ENCODE measurements at places on chromosomes 3 and 15.

- no peak for DNase-seq
These were observed 181.7 kb downstream of the TPRG1 start for GRCh38 chr3:189353318-189353965.

DNA sequence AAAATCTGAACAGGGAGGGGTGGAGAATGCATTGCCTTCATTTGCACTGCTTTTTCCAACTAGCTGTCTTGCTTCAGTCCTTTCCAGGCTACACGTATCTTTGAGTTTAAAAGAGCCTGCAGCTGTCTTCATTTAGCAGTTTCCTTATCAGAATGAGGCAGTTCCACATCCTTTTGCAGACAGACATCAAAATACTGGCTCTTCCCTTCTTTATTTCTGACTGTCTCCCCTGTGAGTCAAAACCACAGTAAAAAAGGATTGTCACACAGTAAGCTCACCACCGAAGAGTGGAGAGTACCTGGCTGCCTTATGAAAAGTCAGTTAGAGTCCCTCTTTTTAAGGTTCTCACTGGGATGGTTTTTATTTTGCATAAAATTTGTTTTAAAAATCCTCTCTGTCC is 205.5 kb upstream of the CD96 start:
- peak; percentile 27 for DNase-seq

- DNase-seq, result no peak
These were observed 691.2 kb downstream of the TBL1XR1 start for GRCh38 chr3:176505878-176506621.

- no peak for DNase-seq
These were observed 76.9 kb upstream of the EIF1B start for GRCh38 chr3:40232626-40233025.

DNA sequence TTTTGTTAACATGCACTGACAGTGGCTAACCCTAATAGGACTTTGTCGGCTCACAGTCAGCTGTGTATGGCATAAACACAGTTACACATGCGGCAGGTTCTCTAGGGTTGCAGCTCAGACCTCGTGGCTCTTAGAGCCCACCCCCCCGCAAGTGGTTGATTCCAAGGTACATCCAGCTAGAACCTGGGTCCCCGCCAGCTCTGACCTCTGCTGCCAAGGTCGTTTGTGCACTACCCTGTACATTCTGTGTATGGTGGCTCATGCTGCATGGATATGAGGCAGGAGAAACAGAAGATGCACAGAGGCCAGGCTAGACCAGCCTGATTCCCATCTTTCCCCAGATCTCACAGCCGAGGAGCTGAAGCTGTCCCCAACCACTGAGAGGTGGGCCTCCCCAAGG is 25.9 kb downstream of the PRR20G start:
- DNase-seq, result no peak

DNA sequence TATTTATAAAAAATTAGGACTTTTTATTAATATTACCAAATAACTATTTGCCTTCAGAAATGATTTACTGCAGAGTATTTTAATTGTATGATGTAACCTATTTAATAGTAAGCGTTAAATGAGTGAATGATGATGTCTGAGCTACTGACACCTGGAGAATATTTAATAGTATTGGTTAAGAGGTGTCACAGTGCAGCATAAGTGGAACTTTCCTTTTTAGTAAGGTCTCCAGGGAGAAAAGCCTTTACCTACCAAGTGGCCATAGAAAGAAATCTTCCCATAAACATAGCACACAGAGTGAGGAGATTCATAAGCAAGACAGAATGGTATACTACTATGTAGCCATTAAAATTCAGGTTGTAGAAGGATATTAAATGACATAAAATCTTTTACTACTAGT is 441.7 kb downstream of the TBL1XR1 start:
- DNase-seq, result no peak

DNA sequence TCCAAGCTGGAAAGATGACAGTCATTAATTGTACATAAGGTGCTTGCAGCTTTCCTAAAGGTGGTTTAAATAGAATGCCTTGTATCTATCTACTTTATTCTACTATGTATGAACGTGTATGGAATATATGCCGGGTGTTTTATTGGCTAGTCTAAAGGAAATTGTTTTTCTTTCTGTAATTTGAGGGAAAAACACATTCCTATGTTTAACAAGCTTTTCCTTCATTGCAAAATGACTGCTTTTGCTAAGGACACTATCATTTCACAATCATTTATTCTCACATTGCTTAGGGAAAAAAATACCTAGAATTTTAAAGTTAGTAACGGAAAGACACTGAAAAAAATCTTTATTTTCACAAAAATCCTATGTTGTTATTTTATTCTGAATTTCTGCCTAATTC is 141.7 kb downstream of the WDR76 start:
- no peak for DNase-seq

- no peak for DNase-seq
These were observed 52.4 kb downstream of the EEFSEC start for GRCh38 chr3:128205558-128206145.

DNA sequence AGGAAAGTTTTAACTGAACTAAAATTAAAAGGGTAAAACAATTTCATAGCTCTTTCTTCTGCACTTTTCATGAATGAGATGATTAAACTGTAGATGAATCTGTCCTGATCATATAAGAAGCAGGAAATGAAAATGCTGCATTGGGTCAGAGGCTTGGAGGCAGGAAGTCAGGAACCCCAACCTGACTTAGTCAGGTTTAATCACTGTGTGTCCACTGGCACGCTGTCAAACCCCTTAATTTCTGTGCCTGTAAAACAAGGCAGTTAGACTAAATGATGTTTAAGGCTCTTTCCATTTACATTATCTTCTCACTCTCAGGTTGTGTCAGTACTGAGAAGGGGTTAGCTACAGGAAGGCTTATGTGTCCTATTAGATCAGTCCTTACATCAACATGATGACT is 193.3 kb upstream of the TTC14 start:
- DNase-seq, result peak; percentile 50

- no peak for DNase-seq
These were observed 7.7 kb downstream of the NCKIPSD start for GRCh38 chr3:48678056-48678455.

DNA sequence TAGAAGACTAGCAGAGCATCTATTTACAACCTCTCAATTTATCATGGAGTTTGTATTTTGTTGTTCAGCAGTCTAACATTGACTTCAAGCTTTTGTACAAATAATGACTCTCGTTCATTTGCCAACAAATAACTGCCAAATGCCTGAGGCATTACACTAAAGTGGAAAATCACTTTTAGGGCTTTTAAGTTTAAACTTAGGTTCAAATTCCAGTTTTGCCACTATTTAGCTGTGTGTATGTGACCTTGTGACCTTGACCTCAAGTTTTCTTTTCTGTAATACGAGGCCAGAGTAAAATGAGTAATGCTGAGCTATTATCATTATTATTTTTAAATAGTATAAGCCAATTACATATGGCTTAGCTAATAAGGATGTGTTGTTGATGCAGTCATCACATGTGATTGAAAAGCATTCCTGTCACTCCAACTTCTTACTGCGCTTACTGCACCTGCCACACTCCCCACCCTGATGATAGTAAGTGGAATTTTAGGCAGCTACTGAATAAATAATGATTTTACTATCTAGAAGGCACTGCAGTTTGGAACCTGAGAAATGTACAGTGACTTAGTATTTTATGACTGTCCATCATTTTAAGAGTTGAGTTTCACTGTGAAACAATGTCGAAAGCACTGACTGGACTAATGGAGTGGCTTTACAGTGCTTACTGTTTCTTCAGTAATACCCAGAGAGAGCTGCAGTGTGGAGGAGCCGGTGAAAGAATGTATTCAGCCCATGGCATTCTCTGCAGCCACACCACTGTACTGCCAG is 16.3 kb downstream of the ARL8B start:
- no peak for DNase-seq

GRCh38 chr3:61927332-61927731 is 366.0 kb downstream of the PTPRG start:
- peak; percentile 66 for DNase-seq

DNA sequence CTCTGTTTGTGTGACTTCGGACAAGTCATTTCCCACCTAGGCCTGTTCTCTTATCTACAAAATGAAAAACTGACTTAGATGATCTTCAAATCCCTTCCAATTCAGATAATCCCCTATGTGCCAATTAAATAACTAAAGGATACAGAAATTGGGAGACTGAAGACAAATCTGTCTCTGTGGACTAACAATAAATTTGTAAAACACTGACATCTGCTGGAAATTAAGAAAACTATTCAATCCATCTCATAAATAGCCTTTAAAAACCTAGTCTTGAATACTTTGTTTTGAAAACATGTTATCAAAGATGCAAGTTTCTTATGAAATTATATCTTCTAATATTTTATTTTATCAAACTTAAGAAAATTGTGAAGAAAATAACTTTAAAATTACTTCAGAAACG is 38.3 kb downstream of the MTHFS start:
- peak; percentile 13 for DNase-seq

DNA sequence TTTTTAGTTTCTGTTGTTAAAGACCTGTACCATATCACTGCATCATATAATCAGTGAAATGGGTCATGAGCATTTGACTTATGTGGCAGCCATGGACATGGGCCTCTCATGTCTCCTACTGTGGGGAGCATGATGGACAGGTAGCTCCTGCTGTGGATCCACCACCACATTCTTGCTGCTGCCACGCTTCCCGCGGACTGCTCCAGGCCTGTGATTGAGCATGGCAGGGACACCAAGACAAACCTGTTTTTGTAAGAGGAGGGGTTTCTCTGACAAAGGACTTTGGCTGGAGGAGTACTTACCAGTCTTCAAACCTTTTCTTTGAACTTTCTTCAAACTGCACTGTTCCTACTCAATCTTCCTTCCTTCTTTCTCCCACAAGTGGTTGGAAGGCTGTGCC is 17.9 kb upstream of the P2RY14 start:
- no peak for DNase-seq

DNA sequence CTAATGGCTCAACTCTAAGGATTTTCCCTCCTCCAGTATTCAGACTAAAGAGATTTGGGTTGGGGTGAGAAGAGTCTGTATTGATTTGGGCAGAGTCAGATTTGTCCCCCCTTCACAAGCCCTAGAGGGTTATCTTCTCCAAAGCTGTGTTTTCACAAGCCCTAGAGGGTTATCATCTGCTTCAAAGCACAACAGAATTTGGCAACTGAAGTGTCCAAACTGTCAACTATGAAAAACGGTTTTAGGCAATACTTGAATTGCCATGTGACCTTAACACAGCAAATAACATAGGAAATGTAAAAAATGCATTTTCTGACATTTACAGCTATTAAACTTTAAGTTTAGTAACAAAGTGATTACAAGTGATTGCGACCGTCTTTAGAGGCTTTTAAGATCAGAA is 119.9 kb downstream of the IMPG2 start:
- DNase-seq, result no peak

DNA sequence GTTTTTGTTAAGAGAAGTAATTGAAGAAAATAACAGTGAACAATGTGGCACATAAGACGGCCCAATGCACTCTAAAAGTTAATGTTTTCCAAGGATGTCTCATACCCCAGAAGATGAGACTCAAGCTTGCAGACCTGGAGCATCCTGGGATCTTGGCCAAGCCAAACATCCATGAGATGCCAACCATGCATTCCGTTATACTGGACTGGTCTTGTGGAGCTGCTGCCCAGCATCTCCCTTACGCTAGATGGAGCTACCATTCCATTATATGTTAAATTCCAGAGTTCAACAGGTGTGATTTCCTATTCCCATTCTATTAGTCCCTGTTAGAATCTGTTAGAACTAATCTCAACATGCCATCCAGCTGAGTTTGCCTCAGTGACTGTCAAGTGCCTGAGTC is 181.8 kb downstream of the PDCD6IP start:
- DNase-seq, result peak; percentile 92

- peak; percentile 81 for DNase-seq
These were observed 212.4 kb downstream of the OPA1 start for GRCh38 chr3:193805448-193805847.

- peak; percentile 4 for DNase-seq
These were observed 11.3 kb upstream of the XRN1 start for GRCh38 chr3:142459096-142459495.

DNA sequence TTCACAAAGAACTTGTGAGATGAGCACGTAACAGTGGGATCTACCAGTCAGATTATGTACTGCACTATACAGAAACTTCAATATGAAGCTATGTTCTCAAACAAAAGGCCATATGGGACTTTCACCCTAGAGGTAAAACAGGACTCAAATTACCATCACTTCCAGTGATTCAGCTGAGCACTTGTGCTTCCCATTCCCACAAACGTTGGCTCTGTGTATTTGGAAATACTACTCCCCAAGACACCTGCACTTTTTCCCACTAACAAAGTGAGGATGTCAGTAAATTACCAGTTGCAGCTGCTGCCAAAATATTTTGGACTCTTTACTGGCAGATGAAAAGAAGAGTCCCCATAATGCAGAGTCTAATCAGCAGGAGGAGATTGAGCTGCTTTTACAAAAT is 1570.1 kb downstream of the SI start:
- DNase-seq, result no peak

- DNase-seq, result no peak
These were observed 21.8 kb upstream of the RBP1 start for GRCh38 chr3:139561255-139561817.

GRCh38 chr3:172918165-172918564 is 167.6 kb downstream of the ECT2 start:
- DNase-seq, result peak; percentile 24

DNA sequence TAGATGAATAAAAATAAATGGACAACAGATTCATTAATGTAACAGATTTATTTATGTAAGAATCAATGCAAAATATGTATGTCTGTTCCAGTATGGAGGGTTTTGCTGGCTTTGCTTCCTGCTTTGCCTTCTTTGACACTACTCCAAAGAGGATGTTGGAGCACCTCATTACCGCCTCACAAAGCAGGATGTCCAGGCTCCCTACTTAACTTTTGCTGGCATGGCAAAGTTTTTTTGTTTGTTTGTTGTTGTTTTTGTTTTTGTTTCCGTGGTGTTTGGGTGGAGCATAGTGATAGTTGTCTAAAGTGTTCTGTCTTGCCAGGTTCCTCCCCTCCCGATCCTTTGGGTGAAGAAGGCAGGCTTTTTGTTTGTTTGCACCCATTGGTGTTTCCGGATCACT is 38.7 kb downstream of the DIPK2A start:
- peak; percentile 5 for DNase-seq

GRCh38 chr3:45365060-45365459 is 23.3 kb upstream of the LARS2 start:
- peak; percentile 71 for DNase-seq

DNA sequence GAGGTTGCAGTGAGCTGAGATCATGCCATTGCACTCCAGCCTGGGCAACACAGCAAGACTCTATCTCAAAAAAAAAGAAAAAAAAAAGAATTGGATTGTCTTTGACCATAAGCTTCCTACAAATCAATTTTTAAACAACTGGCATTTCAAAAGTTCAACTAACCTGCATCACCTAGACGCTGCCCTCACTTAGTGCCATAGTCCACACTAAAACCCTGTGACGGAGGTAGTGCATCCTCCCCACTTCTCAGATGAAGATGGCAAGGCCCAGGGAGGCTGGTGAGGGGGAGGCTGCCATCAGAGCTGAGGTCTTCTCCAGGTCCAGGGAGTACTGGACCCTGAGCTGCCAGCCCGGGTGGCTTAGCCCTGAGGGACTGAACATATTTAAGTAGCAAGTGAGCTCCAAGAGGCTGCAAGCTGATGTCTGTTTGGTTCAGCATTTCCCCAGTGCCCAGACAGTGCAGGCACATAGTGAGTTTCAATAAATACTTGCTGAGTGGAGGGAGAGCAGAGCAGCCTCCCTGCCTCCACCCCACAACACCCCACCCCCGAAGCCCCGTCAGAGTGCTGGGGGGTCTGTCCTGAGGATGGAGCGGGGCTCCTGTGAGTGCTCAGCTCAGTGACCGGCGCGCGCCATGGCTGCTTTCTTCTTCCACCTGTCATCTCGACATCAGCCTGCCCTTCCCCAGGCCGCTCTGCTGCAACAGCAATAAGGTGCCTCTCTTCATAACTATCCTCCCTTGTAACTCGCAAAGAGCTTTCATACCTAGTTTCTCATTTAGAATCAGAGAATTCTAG is 52.8 kb downstream of the MGLL start:
- no peak for DNase-seq
